H9 (cell line): ENCODE measurements at places on chromosomes 11 and 22. TPM values are rescaled to one million over a fixed set of nuclear protein-coding genes. Genes with fewer than 3 reads are reported as not detected.

The OR51B5 gene
- not detected in 2 replicates for total RNA-seq

The KCTD21 gene
- total RNA-seq = 4.0 and 4.3 TPM in 2 replicates

The OR8A1 gene
- total RNA-seq = not detected in 2 replicates

The DMC1 gene
- total RNA-seq = 6.1 and 6.8 TPM in 2 replicates

The RTN4RL2 gene
- total RNA-seq = 7.0 and 7.1 TPM in 2 replicates

The CENATAC gene
- total RNA-seq = 51.2 and 55.2 TPM in 2 replicates

The TIMP3 gene
- 0.86 and 0.87 TPM in 2 replicates for total RNA-seq

The TEX12 gene
- total RNA-seq = 0.22 and 0.31 TPM in 2 replicates

The OR52A1 gene
- 0.09 and 0.42 TPM in 2 replicates for total RNA-seq

The POTEH gene
- total RNA-seq = not detected in 2 replicates

- no peak overlapping the region for H3K4me3 ChIP-seq
- no peaks in the 10 kb centered on the region for H3K4me1 ChIP-seq
- H3K36me3 ChIP-seq = no peaks in the 10 kb centered on the region
These were observed 26.9 kb upstream of the OR56A1 start for GRCh38 chr11:6057452-6057851.

GRCh38 chr11:126619516-126619915, 264.0 kb downstream of the ST3GAL4 start:
- no peak for DNase-seq
- no peak overlapping the region for H3K27ac ChIP-seq
- no peak overlapping the region for H3K4me3 ChIP-seq
- H3K27me3 ChIP-seq = no peaks in the 10 kb centered on the region
- H3K36me3 ChIP-seq = no peaks in the 10 kb centered on the region

DNA sequence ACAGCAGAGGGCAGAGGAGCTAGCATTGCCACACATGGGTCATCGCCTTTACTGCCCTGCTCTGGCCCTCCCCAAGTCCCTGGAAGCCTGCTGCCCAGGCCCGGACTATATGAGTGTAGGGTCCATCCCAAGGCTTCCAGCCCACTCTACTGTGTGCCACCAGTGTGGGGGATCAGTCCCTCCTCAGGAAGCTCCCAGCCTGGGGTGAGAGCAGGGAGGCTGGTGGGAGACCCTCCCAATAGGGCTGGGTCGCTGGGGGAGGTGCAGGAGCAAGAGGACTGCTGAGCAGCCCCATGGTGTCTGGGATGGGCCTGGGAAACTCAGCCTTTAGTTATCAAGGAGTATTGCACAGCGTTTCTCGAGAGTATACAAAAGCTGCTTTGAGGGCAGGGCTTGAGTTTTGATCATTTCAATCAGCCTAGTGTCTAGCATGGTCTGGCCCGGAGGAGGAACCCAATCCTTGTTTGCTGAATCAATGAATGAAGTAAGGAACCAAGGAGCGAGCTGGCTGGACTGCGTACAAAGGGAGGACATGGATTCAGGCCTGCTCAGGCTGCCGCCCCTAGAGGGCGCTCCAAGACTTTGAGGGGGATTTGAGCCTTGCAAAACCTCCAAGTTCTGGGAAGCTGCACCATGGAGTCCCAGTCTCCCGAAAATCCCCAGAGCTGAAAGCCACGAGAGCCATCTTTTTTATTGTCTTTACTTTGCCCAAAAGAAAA, 89.0 kb upstream of the PARVA start:
- H3K4me3 ChIP-seq = no peak overlapping the region
- H3K27ac ChIP-seq = no peak overlapping the region
- DNase-seq = peak; percentile 89
- no peaks in the 10 kb centered on the region; the same call in 1 of the 2 replicates for H3K4me1 ChIP-seq
- no peaks in the 10 kb centered on the region; the same call in 2 of the 3 replicates for H3K36me3 ChIP-seq
- H3K27me3 ChIP-seq = no peaks in the 10 kb centered on the region

GRCh38 chr11:12164061-12165014, 53.9 kb downstream of the MICAL2 start:
- H3K4me1 ChIP-seq = no peaks in the 10 kb centered on the region
- no peaks in the 10 kb centered on the region; the same call in 1 of the 3 replicates for H3K36me3 ChIP-seq
- H3K27me3 ChIP-seq = no peaks in the 10 kb centered on the region
- H3K27ac ChIP-seq = no peak overlapping the region
- H3K4me3 ChIP-seq = no peak overlapping the region

DNA sequence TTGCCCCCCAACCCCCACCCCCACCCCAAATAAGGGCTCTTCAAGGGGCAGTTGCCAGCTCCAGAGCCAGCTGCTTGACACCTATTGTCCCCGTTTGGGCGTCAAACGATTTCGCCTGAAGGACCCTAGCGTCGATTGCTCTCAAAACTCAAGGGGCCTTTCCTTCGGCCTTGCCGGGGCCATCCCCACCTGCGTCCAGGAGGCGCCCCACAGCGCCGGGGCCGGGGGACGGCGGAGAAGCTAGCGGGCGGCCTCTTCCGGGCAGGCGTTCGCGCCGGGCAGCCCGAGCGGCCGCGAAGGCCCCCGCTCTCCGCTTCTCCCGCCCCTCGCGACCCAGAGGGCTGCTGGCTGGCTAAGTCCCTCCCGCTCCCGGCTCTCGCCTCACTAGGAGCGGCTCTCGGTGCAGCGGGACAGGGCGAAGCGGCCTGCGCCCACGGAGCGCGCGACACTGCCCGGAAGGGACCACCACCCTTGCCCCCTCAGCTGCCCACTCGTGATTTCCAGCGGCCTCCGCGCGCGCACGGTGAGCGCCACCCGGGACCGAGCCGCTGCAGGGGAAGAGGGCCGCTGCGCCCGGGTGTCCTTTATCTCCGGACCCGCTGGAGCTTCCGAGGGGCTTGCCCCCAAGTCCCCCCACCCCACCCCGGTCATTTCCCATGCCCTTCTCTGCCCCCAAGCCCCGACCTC, at the start of gene CAPRIN1:
TSS of gene CAPRIN1 (plus strand) at position 383 of the 687 bp plus-strand sequence. CDS start 690 bp downstream, outside the sequence.
- H3K4me1 ChIP-seq = peaks cover 2% of the 10 kb centered on the region; the same call in 1 of the 2 replicates
- H3K27ac ChIP-seq = peak within 1 kb of the TSS; percentile 78

DNA sequence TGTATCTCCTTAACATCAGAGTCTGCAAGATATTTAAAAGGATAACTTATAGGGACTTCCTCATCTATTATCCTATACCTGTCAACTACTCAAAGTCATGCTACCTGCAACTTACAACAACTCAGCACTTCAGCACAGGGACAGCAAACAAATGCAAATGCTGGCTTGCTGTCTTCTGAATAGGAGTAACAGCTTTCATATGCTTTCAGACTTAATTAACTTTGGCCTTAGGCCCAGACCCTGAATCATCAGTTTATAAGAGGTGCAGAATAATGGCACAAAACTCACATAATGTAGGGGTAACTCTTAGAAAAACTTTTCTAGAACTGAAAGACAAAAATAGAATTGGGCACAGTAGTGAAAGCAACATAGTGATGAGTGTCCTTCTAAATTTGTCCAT, 953.4 kb downstream of the DLG2 start:
- no peak overlapping the region for H3K27ac ChIP-seq
- H3K36me3 ChIP-seq = no peaks in the 10 kb centered on the region
- no peaks in the 10 kb centered on the region for H3K27me3 ChIP-seq
- peak; percentile 39 for DNase-seq

- H3K36me3 ChIP-seq = no peaks in the 10 kb centered on the region
- H3K4me3 ChIP-seq = no peak overlapping the region
- peak; percentile 26 for DNase-seq
- H3K4me1 ChIP-seq = no peaks in the 10 kb centered on the region; the same call in 1 of the 2 replicates
These were observed 20.4 kb upstream of the GNB1L start for GRCh38 chr22:19875061-19875530.

DNA sequence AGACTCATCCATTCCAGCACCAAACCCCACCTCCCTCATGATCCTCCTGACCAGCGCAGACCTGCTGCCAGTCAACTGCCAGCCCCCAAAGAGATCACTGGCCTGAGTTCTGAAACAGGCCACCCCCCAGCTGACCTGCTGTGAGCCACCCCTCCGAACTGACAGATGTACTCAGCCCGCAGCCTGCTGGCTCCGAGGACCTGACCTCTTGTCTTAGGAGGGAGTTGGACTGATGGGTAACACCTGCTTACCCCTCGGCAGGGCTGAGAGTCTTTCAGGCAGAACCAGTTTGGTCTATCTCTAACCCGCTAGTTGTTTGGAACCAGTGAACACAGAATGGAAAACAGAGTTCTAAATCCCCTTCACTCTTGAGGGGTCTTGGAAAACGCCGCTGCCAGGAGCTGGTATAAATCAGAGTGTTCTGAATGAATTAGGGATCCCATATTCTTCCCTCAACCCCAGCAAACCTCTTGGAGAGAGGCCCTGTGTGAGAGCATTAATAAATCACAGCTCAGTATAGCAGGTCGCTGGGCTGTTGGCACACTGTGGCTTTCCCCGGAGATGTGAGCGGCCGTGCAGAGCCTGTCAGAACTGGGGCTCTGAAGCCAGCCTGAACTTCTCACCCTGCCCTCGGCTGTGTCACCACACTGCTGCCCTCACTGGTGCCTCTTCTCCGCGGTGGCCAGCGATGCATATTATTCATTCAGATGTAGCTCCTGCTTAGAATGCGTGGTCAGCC, 165.1 kb upstream of the NCAM1 start:
- peaks cover 11% of the 10 kb centered on the region; the same call in 1 of the 2 replicates for H3K4me1 ChIP-seq
- no peaks in the 10 kb centered on the region for H3K36me3 ChIP-seq
- no peak overlapping the region for H3K4me3 ChIP-seq
- H3K27me3 ChIP-seq = no peaks in the 10 kb centered on the region
- no peak for DNase-seq
- H3K27ac ChIP-seq = no peak overlapping the region

DNA sequence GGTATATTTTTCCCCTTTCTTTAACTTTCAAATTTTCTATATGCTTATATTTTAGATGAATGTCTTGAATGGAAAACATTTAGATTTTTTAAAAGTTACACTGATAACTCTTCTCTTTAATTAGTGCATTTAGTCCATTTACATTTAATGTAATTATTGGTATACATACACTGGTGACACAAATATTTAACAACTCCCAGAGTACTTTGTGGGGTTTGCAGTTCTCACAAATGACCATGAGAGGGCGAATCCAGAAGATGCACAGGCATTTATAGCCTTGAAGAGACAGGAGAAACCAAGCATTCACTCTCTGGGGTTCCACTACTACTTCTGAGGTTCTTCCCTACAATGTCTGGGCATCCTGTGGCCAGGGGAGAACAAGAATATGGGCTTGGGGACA, 125.1 kb downstream of the TIMP3 start:
- no peak overlapping the region for H3K4me3 ChIP-seq
- no peaks in the 10 kb centered on the region for H3K27me3 ChIP-seq
- peak; percentile 48 for DNase-seq
- H3K4me1 ChIP-seq = no peaks in the 10 kb centered on the region

DNA sequence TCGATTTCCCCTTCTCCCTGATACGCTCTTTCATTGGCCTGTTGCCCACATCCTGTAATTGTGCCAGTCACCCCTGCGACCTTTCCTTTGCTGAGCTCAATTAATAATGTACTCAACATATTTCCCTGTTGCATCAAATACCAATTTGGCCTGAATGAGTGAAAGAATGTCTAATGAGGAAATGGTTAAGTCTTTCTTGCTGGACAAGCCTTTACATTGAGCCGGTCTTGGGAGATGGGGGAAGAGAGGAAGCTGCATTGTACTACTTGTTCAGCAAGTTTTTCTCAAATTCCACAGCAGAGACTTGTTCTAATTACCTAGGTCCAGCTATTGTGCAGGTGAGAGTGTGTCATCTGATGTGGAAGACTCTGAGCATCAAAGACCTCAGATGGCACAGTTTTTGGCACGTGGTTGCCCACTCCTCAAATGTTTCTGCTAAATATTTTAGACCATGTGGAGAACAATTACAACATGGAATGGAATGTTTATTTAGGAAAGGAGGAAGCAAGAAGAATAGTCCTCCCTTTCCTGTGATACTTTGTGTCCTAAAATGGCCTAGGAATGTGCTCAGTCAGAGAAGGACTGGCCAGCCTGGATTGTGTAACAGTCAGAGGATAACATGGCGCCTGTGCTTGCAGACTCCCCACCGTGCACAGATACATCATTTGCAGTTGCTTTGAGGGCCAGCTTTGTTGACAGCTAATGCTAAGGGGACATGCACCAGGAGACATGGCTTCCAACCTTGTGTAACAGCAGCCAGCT, 129.5 kb upstream of the E2F8 start:
- no peak for DNase-seq
- no peak overlapping the region for H3K27ac ChIP-seq
- no peaks in the 10 kb centered on the region for H3K27me3 ChIP-seq

- no peaks in the 10 kb centered on the region for H3K27me3 ChIP-seq
- H3K4me3 ChIP-seq = no peak overlapping the region
- DNase-seq = no peak
These were observed 1508.9 kb downstream of the BRD1 start for GRCh38 chr22:48318575-48319320.

GRCh38 chr22:44895296-44896055, 114.3 kb downstream of the PHF21B start:
- H3K27me3 ChIP-seq = no peaks in the 10 kb centered on the region
- no peaks in the 10 kb centered on the region for H3K4me1 ChIP-seq
- H3K4me3 ChIP-seq = no peak overlapping the region
- DNase-seq = no peak
- H3K36me3 ChIP-seq = peaks cover 14% of the 10 kb centered on the region

- no peaks in the 10 kb centered on the region for H3K36me3 ChIP-seq
- H3K4me1 ChIP-seq = peaks cover 9% of the 10 kb centered on the region; the same call in 1 of the 2 replicates
- no peak overlapping the region for H3K27ac ChIP-seq
- no peak overlapping the region for H3K4me3 ChIP-seq
- H3K27me3 ChIP-seq = no peaks in the 10 kb centered on the region
- no peak for DNase-seq
These were observed 679.6 kb downstream of the NTM start for GRCh38 chr11:132050049-132050448.

- H3K4me1 ChIP-seq = no peaks in the 10 kb centered on the region
- no peak overlapping the region for H3K4me3 ChIP-seq
- no peak overlapping the region for H3K27ac ChIP-seq
- H3K36me3 ChIP-seq = no peaks in the 10 kb centered on the region
- H3K27me3 ChIP-seq = no peaks in the 10 kb centered on the region
These were observed 404.5 kb upstream of the LARGE1 start for GRCh38 chr22:34324763-34325162.

- no peaks in the 10 kb centered on the region for H3K4me1 ChIP-seq
- peaks cover 29% of the 10 kb centered on the region for H3K36me3 ChIP-seq
- H3K27ac ChIP-seq = peak overlapping the region; percentile 52
- no peak for DNase-seq
- no peak overlapping the region for H3K4me3 ChIP-seq
- no peaks in the 10 kb centered on the region for H3K27me3 ChIP-seq
These were observed 682 bp downstream of the ATM start for GRCh38 chr11:108223348-108224149.

DNA sequence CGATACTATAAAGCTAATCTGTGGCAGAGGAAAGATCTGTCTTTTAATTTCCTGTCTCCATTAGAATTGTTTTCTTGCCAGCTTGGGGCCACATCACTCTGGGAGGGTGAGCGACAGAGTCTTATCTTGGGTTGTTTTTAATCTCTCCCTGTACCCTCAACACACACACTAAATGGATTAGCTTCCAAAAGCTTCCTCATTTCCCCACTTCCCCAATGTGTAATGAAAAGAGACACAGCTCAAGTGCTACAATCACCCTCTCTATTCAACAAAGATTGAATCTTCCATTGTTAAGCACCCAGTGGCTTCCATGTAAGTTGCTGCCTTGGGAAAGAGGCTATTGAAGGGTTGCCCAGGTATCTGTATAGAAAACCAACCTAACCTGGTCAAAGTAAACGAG, 6.1 kb upstream of the ASCL3 start:
- DNase-seq = no peak
- no peak overlapping the region for H3K4me3 ChIP-seq
- H3K27ac ChIP-seq = no peak overlapping the region
- H3K4me1 ChIP-seq = no peaks in the 10 kb centered on the region
- no peaks in the 10 kb centered on the region for H3K27me3 ChIP-seq

GRCh38 chr11:5297721-5298323, 3.9 kb downstream of the OR51B4 start:
- H3K4me1 ChIP-seq = no peaks in the 10 kb centered on the region
- H3K36me3 ChIP-seq = no peaks in the 10 kb centered on the region
- DNase-seq = no peak
